ENCODE measurements at places on chromosomes 13 and 19.
A peak's percentile ranks its signal among the peaks of the same experiment; 100 is the strongest.

GRCh38 chr13:51704399-51705313 lies 99.3 kb downstream of the DHRS12 start:
- DNase-seq = no peak

GRCh38 chr13:33846303-33847062 lies 28.5 kb downstream of the RFC3 start:
- no peak for DNase-seq

- DNase-seq = no peak
Measured at GRCh38 chr13:104632736-104633135, 1566.5 kb upstream of the SLC10A2 start.

DNA sequence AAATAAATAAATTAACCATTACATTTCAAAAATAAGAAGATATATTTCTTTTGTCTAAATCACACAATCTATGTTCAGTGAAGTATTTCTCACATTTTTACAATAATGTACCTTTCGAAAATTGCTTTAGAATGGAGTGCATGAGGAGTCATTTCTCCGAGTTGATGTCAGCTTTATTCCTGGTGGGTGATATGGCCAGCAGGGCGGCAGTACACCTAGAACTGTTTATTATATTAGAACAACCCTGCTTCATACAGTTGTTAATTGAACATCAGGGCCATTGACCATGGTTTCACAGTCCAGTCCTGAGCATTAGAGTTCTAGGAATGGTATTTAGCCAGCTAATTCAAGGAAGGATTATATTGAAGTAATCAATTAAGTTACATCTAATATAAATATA lies 696.3 kb upstream of the SLC10A2 start:
- no peak for DNase-seq

DNA sequence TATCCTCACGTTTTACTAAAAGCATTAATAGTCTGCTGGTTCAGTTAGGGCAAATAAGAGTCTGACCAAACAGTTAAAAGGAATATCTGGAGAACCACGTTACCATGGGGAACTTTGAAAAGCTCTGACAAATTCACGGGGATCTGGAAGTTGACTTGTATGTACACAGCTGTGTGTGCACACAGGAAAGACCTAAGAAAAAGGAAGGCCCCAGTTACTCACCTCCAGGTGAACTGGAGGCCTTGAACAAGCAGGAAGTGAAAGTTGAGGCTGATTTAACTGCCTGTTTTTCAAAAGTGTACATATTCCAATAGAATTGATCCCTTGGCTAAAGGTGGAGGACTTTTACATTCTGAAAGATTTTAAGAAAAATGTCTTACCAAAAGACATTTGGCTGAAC lies 1891.6 kb upstream of the PCDH20 start:
- no peak for DNase-seq

DNA sequence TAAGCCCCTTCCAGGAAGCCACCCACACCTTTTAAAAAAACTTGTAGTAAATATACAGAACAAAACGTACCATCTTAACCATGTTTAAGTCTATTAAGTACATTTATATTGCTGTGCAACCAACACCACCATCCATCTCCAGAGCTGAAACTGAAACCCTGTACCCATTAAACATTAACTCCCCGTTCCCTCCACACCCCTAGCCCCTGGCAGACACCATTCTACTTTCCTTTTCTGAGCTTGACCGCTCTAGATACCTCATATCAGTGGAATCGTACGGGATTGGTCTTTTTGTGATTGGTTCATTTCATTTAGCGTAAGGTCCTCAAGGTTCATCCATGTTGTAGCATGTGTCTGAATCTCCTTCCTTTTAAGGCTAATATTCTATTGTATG lies 13.0 kb upstream of the SPATA13 start:
- no peak for DNase-seq

- DNase-seq = no peak
Measured at GRCh38 chr19:17846146-17846545, 1.6 kb downstream of the JAK3 start.

DNA sequence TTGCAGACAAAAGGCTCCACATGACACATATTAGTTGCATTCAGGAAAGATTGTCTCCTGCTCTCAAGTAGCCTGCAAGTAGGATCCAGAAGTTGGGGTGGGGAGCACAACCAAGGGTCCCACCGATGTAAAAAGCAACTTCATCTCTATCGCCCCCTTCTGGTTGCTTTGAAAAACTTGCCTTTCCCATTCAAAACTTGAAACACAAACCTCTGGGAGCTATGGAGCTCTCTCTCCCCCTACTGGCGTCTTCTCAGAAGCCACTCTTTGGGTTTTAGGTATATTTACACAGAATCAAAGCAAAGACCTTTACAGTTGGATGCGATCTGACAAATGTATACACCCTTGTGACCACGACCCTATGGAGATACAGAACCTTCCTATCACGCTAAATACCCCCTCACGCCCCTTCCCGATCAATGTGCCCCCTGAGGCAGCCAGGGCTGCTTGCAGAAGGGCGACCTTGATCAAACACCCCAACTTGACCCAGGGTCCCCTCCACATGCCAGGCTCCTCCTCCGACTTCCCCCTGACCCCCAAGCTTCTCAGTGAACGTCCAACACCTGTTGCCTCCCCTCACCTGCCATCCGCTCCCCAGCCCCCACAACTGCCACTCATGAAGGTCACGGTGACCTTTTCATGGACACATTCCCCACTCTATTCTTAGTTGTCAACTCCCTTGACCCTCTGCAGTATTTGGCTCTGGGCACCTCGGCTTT lies 10.1 kb downstream of the NOSIP start:
- peak; percentile 92 for DNase-seq

DNA sequence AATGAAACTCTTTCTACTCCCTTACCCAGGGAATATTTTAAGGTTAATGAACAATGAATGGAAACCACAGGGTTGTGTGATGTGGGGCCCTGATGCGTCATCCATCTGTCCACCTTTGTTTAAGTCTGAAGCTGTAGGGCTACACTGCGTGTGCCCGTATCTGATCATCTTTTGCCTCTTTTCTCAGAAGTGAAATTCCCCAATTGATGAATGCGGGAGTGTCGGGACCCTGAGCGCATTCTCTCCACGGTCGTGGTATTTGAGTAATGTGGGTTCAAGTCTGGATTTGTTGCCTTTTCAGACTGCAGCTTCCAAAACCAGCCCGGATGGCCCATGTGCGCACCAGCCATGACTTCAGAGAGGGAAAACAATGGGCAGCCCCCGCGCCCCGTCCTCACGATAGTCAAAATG lies 112.3 kb downstream of the COL4A2 start:
- peak; percentile 50 for DNase-seq

- DNase-seq = no peak
Measured at GRCh38 chr13:99867535-99868257, 103.9 kb downstream of the ZIC5 start.

- DNase-seq = peak; percentile 74
Measured at GRCh38 chr19:10286803-10287737, at the start of gene ICAM4. ICAM4 (plus strand) TSS chr19:10286955; CDS start chr19:10287013, 58 bp downstream.

DNA sequence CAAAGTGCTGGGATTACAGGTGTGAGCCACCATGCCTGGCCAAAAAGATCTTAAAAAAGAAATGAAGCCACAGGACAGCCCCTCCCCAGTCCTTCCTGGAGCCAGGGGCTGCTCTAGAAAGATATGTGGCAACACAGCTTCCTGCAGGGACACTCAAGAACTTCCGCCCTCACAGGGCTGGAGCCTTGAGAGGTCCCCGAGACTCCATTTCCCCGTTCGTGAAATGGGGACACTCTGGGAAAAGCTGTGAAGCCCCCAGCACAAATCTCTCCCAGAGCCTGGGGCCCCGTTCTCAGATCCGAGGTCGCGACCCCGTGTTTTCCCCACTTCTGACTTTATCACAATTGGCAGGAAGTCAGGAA lies 2.5 kb upstream of the GPX4 start:
- no peak for DNase-seq

DNA sequence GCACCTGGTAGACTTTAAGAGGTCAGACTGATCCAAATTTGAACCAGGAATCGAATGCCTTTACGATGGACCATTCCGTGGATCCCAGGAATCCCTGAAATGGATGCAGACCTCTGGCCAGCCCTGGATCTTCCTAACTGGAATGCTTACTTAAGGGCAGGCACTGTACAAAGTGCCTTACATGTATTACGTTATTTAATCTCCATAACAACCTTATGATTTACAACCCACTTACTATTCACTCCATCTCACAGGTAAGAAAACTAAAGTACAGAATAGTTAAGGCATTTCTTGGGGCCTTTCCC lies 93.6 kb downstream of the HSPH1 start:
- DNase-seq = no peak
